KG1 (cell line): ENCODE measurements at places on chromosomes 5 and 9.

DNA sequence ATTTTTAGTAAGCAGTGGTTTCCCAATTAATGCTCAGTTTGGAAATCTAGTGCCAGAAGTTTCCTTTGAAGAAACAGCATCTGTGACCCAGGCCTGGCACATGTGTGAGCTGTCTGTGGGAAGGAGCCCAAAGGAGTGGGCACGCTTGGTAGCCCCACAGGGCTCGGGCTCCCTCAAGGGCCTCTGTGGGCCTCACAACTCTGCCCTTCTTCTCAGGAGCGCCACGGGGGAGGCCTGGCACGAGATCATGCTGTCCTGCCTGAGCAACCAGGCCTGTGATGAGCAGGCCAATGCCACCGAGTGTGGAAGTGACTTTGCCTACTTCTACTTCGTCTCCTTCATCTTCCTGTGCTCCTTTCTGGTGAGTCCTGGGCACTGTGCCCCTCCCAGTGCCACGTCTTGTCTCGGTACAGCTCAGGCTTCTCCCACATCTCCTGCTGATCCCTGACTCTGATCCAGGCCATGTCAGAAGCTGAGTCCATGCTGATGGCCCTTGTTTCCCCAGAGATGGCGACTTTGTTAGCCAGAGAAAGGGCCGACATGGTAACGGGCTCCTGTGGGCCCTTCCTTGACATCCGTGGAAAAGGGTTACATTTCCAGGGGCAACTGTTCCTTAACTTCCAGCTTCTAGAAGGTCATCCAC, 200.4 kb downstream of the CACNA1B start:
- DNase-seq = no peak

- no peak for DNase-seq
Observed at GRCh38 chr9:113922160-113922559, 46.1 kb downstream of the ZNF618 start.

DNA sequence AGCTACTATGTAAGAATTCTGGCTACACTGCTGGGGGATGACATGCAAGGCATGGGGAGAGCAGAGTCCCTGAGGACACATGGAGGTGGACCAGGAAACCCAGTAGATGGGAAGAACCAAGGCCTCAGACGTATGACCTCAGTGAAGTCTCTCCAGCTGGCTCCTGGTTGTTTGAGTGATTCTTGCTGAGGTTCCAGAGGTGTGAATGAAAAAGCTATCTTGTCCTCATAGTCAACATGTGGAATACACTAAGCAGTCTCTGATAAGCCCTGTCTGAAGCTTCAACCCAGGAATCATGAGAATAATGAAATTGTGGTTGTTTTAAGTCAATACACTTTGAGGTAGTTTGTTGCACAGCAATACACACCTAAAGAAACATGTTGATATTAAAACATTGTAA, 78.0 kb downstream of the GABRA6 start:
- DNase-seq = no peak

DNA sequence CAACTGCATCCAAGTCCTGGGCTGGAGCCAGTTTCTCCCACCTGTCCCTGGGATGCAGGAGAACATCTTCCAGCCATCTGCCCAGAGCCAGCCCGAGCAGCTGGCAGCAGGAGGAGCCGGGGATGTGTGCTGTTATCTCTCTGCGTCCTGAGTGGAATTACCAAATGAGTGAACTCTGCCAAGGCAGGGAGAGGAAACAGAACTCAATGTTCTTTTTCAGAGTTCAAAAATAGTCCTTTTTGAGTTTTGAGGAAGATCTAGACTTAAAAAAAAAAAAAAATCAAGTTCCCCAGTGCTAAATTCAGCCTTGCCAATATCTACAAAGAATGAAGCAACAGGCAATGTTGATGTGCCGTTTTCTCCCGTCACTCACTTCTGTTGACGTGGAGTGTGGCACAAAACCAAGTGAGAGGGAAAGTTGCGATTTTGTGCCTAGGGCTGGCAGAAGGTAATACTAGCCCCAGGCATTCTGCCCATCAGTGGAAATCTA, 56.2 kb downstream of the TMOD1 start:
- DNase-seq = no peak

GRCh38 chr9:29422438-29422837, 1849.2 kb upstream of the C9orf72 start:
- DNase-seq = no peak

GRCh38 chr5:116685069-116685468, 110.4 kb upstream of the SEMA6A start:
- DNase-seq = no peak

DNA sequence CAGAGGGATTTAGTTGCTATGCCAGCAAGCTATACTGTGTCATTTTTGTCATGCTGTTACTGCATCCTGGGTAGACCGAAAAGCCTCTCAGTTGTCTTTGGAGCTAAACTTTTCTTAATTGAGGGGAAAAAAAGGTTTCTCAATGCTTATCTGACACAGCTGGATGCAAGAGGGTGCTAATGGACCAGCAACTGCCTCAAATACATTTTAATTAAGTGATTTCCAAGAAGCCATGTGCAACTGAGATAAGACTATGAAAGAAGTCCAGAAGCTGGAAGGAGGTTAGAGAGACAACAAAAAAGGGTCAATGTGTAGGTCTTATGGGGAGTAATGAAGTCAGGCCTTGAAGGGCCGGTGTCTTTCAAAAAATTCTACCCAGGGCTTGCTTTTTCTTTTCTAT, 465.7 kb upstream of the DMAC1 start:
- no peak for DNase-seq

DNA sequence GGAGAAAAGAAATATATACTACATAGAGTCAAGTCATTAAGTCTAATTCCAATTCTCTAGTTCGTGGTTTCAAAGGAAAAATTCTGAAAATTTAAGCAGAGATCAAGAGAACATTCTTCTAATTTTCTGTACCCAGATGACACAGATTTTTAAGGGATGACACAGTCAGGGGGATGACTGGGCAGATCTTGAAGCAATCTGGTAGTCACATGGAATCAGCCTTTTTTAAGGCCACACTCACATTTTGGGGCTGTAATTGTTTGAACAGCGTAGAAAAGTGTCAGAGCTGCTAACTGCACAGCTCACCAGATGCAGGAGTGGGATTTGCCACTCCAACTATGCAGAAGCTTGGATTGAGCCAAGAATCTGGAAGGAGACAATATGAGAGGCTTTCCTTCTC, 20.4 kb downstream of the PDE4D start:
- no peak for DNase-seq

GRCh38 chr5:169740435-169740834, 103.4 kb downstream of the DOCK2 start:
- DNase-seq = no peak

GRCh38 chr5:138719811-138720210, 33.4 kb upstream of the CTNNA1 start:
- no peak for DNase-seq

DNA sequence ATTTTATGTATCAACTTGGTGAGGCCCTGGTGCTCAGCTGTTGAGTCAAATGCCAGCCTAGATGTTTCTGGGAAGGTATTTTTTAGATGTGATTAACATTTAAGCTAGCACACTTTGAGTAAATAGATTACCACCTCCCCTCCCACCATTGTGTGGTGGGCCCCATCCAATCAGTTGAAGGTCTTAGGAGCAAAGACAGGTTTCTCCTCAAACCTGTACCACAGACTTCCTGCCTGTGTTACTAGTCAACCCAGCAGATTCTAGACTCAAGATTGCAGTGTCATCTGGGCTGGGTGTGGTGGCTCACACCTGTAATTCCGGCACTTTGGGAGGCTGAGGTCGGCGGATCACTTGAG, 33.8 kb downstream of the MRPL36 start:
- DNase-seq = no peak

DNA sequence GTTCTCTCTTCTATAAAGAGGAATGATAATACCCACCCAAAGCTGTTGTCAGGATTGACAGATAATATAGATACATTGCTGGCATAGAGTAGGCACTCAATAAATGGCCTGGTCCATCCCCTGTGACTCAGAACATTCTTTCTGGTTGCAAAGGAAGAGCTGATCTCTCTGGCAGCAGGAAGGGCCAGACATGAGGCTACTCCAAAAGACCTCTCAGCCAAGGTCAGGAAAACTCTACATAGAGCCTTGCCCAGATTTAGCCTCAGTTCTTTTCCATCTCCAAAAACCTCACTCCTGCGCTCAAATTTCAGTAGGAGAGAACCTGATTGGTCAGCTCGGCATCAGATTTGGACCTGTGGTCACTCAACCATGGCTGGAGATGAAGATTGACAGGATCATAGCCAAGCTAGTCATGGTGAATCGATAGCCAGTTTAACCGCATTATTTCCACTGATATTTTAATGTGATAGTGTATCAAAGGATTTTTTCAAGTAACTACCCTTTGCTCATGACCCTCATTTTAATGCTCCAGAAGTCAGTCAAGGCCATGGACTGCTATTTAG, 319.6 kb downstream of the DRD1 start:
- no peak for DNase-seq

DNA sequence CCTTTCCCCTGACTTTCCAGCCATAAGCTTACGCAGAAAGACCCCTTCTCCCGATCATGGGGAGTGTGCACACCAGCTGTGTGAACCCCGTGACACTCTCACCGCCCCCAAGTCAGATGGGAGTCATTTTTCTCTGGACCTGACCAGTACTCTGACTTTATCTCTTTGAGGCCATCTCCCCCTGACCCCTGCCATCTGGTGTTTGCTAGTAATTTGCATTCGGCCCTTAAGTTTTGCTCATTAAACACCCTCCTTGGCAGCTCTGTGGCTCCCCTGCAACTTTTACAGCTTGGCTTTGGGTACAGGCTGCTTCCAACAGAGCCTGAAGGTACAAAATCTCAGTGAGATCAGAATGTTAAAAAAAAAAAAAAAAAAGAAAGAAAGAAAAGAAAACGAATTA, 43.9 kb downstream of the PDZD2 start:
- DNase-seq = no peak

DNA sequence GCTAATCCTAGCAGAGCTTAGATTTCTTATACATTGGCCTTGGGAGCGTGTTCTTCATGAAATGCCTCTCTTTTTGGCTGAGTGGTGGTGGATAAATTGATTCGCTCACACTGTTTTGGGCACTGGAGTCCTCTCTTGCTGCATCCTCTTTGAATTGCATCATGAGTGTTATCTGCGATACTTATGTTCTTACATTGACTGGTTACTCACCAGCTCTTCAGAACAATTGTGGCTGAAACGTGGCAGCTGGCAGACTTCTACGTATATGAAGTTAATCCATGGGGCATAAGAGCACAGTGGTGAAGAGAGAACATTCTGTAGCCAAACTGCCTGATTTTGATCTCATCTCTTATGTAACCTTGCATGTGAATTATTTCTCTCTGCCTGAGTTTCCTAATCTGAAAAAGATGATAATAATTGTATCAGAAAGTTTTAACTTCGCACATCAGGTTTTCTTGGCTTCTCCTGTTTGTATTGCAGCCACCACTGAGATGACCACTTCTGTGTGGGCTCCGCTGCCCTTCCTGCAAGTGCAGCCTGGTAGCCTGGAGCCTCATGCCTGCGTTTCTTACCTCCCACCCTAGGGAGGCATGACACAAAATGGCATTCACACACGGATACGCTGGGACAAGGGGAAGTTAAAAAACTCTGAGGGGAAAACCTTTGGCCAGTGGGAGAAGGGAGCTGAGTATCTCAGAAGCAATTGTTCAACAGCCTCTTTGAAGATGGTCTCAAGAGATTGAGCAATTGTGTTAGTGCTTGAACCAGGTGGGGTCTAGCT, 295.2 kb downstream of the ARHGAP26 start:
- no peak for DNase-seq

DNA sequence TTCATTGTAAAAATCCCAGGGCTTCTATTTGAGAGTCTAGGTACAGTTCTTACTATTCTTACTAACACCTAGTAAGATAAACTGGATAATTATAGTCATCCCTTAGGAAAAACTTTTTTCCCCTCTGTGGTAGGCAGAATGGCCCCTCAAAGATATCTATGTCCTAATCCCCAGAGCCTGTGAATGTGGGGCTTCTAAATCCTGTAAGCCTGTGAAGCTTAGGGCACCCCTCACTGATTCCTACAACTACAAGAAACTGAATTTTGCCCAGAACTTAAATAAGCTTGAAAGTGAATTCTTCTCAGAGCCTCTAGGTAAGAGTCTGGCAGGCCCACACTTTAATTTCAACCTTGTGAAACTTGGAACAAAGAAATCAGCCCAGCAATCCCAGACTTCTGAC, 130.1 kb upstream of the ACOT12 start:
- no peak for DNase-seq

- no peak for DNase-seq
Observed at GRCh38 chr9:107389617-107390071, 99.9 kb downstream of the KLF4 start.

DNA sequence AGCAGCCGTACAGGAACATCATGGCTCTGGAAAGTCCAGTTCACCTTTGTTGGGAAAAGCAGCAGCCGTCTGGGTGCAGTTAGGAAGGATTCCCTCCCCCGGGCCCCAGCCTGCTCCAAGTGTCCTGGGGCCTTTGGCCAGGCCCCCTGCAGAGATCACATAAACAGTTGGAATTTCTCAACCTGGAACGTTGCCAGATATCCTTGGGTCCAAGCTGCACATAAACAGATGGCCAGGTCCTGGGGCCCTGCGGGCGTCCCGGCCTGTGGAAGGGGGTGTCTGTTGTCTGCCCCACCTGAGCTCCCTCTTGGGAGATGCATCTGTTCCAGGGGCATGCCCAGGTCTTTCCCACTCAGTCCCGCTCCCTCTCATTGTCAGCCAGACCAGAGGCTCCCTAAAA, 92.7 kb downstream of the COL5A1 start:
- DNase-seq = no peak

DNA sequence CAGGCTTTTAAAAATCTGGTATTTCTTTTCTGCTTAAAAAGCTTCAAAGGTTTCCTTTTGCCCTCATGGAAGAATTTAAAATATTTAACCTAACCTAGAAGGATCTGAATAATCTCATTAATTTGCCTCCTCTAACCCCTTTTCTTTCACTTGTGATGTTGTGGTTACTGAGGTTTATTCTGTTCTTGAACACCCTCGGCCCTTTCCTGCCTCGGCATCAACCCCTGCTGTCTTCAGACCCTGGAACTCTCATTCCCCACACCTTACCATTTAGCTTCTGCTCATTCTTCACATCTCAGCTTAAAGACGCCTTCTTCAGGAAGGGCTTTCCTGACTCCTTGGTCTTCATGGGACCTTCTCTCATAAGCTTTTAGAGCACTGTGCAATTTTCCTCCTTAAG, 131.4 kb upstream of the MAN2A1 start:
- DNase-seq = no peak

GRCh38 chr5:111134087-111134486, 41.9 kb downstream of the WDR36 start:
- no peak for DNase-seq

- no peak for DNase-seq
Observed at GRCh38 chr5:72109625-72110024, 2.4 kb downstream of the MAP1B start.

DNA sequence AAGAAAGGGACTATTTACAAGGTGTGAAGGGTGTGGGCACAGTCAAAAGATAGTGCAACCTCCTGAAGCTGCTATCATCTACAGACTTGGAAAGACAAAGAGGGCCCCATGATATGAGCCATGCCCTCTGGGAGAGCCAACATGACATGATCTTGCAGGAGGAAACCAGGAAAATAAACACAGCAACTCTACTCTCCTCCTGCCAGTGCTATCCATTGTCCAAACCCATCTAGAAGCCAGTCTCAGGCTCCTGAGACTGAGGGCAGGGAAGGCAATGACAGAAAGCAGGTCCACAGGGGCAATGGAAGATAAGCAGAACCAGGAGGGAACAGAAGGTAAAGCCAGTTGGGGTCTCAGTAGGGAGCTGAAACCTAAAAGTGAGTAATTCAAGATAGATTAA, 37.1 kb downstream of the PLPP1 start:
- DNase-seq = no peak
